ENCODE measurements at places on chromosomes 3 and 15. TPM values are rescaled to one million over a fixed set of nuclear protein-coding genes. Genes with fewer than 3 reads are reported as not detected.

GRCh38 chr15:62344806-62345539 is 179.9 kb upstream of the C2CD4B start:
- H3K4me3 ChIP-seq = peak overlapping the region; percentile 19
- peak; percentile 73 for DNase-seq
- H3K27ac ChIP-seq = no peak overlapping the region
- H3K4me1 ChIP-seq = peaks cover 26% of the 10 kb centered on the region
- no peaks in the 10 kb centered on the region for H3K27me3 ChIP-seq

Gene LYZL4
- not detected for total RNA-seq

DNA sequence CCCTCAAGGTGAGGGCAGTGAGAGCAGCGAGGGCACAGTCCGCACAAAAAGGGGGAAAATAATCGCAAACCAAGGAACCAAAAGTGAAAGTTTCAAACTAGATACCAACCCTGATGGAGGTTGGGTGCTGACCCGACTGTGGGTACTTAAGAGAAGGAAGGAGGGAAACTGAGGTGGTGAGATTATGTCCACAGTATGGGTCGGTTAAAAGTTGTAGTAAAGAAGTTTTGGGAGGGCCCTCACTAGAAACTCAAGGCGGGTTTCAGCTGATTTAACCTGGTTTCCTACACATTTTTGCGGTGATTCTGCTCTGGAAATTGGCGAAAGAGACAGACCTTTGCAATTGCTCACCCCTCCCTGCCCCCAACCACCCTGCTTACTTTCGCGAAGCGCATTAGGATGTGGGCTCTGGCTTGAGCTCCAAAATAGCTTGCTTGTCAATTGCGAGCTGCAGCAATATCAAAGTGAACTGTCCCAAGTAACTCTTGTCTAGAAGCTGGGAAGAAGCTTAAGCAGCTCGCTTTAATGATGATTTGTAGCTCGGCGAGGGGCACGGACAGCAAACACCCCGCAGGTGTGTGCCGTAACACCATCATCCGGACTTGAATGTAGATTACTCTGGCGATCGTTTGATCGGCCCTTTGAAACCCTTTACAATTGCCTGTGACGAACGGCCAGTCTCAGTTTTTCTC is 15.8 kb downstream of the SOX2 start:
- no peak for DNase-seq
- H3K4me1 ChIP-seq = peaks cover 22% of the 10 kb centered on the region
- no peak overlapping the region for H3K27ac ChIP-seq
- H3K4me3 ChIP-seq = peak overlapping the region; percentile 23
- peaks cover 97% of the 10 kb centered on the region for H3K27me3 ChIP-seq

DNA sequence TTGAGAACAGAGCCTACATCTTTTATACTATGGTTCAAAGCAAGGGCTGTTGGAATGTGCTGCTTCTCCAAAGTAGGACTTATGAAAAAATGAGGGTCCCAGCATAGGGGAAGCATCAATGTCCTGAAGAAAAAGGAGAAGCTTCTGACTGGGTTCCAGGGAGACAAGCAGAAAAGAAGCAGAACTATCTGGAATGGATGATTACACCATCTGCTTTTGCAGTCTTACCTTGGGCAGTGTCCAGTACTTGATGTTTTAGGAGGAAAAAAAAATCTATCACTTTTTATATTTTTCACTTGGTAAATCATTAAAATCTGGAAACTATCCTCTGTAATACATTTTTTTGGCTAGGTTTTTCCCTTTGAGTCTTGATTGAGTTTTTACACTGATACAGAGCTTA is 57.9 kb upstream of the DPH6 start:
- H3K27ac ChIP-seq = no peak overlapping the region
- no peaks in the 10 kb centered on the region for H3K36me3 ChIP-seq
- H3K4me1 ChIP-seq = no peaks in the 10 kb centered on the region

GRCh38 chr3:127689266-127689860 is 16.6 kb downstream of the ABTB1 start:
- H3K27ac ChIP-seq = peak overlapping the region; percentile 2

DNA sequence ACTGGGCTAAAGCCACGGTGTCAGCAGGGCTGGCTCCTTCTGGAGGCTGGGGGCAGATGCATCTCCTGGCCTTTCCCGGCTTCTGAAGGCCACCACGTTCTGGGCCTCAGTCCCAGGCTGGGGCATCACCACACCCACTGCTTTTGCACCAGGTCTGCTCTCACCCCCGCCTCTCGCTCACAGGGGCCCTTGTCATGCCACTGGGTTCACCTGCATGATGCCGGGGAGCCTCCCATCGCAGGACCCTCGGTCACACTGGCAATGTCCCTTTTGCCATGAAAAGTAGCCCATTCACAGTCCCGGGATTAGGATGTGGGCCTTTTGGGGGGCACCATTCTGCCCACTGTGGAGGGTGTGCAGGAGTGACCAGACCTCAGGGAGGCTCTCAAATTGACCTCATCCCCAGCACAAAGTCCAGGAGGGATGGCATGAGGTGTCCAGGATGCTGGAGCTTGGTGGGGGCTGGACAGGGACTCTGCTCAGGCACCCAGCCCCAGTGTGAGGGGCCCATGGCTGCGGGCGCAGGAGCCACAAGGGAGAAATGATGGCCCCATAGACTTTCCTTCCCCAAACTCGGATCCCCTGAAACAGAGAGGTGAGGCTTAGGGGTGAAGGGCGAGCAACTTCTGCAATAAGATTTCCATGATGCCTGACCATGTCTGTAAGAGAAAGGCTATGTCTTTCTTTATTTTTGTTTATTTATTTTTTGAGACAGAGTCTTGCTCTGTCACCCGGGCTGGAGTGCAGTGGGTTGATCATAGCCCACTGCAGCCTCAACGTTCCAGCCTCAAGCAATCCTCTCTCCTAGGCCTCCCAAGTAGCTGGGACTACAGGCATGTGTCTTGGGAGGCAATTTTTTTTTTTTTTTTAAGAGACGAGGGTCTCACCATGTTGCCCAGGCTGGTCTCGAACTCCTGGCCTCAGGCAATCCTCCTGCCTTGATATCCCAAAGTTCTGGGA is 189.1 kb downstream of the GOLGA6L6 start:
- no peak overlapping the region for H3K27ac ChIP-seq
- DNase-seq = no peak
- no peak overlapping the region for H3K4me3 ChIP-seq
- no peaks in the 10 kb centered on the region for H3K4me1 ChIP-seq
- H3K27me3 ChIP-seq = no peaks in the 10 kb centered on the region

- H3K27me3 ChIP-seq = no peaks in the 10 kb centered on the region
- no peaks in the 10 kb centered on the region for H3K36me3 ChIP-seq
- no peak for DNase-seq
- no peak overlapping the region for H3K4me3 ChIP-seq
- H3K27ac ChIP-seq = peak overlapping the region; percentile 48
These were observed 22.6 kb downstream of the RASGRF1 start for GRCh38 chr15:79067969-79068368.

Gene FBXL22
- 3.0 TPM for total RNA-seq

Gene CPNE9
- total RNA-seq = not detected

GRCh38 chr15:27705056-27705455 is 394.1 kb downstream of the OCA2 start:
- no peak overlapping the region for H3K27ac ChIP-seq
- H3K4me3 ChIP-seq = no peak overlapping the region
- H3K36me3 ChIP-seq = no peaks in the 10 kb centered on the region
- H3K4me1 ChIP-seq = no peaks in the 10 kb centered on the region
- H3K27me3 ChIP-seq = no peaks in the 10 kb centered on the region
